Right renal pelvis (tissue), 4 donors: ENCODE measurements at places on chromosomes 2 and 18. TPM values are rescaled to one million over a fixed set of nuclear protein-coding genes. Genes with fewer than 3 reads are reported as not detected.

CAPN14 gene
- polyA plus RNA-seq: 0.06 TPM

FEZ2 gene
- polyA plus RNA-seq: 89.9 TPM

PPP1R1C gene
- 2.0 TPM for polyA plus RNA-seq

IL37 gene
- not detected for polyA plus RNA-seq

- no peak for DNase-seq
Measured at GRCh38 chr2:177869912-177870311, 202.7 kb downstream of the PDE11A start.

DNA sequence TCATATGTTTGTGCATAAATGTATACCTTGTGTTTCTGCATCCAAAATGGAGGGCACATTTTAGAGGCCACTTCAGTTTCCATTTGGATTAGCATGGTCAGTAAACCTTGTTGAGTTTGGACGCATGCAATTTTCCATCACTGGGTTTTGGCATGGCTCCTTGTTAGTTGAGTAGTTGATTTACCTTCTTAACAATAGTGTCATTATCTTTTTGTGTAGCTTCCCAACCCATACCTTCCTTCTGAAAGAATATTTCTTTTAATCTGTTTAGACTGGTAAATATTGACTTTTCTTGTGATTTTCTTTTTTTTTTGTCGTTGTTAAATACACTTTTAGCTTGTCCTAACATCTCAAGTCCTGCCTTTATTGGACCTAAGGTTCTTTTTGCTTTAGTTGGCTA, 15.5 kb downstream of the RPIA start:
- DNase-seq: no peak

GRCh38 chr2:67797801-67798540, 264.8 kb downstream of the C1D start:
- DNase-seq: no peak

GRCh38 chr2:168641636-168642035, 160.8 kb upstream of the NOSTRIN start:
- no peak for DNase-seq
